ENCODE measurements at places on chromosomes 7 and 10. TPM values are rescaled to one million over a fixed set of nuclear protein-coding genes. Genes with fewer than 3 reads are reported as not detected.

DNA sequence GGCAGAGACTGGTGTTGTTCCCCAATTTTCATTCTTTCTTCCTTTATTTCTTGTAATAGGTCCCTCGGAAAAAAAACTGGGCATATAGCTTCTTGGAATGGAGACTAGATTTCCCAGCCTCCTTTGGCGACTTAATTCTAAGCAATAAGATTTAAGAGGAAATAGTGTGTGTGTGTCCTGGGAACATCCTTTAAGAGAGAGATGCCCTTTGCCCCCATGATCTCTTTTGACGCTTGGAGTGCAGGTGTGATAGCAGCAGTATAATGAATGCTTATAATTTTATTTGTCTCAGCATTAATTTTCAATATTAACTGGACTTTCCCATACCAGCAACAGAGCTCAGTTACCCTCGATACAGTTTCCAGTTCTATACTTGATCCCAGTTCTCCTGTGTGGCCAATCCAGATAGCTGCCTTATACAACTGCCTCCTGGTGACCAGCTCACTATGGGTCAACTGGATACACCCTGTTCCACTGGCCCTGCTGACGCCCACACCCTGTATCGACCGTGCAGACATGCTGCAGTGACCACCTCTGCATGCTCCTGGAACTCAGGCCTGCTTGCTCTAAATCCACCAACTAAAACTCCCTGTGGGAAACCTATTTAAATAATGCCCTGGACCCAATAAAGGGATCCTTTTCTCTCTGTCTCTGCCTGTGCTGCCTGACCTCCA lies 13.9 kb downstream of the TMEM176A start:
- no peak for DNase-seq

GRCh38 chr10:132016514-132016913 lies 34.8 kb upstream of the BNIP3 start:
- DNase-seq = no peak

GRCh38 chr10:11560076-11560709 lies 51.3 kb downstream of the USP6NL start:
- peak; percentile 87 for DNase-seq

POP7 gene
- 72.8 TPM for total RNA-seq

MICALL2 gene
- not detected for total RNA-seq

C7orf33 gene
- total RNA-seq = not detected

- no peak for DNase-seq
Observed at GRCh38 chr7:67593794-67594193, 597.2 kb downstream of the TYW1 start.

- DNase-seq = no peak
Observed at GRCh38 chr10:35876248-35876647, 234.2 kb upstream of the FZD8 start.

- DNase-seq = no peak
Observed at GRCh38 chr10:30284865-30285594, 64.0 kb downstream of the MTPAP start.

GRCh38 chr7:29275493-29275892 lies 80.9 kb downstream of the CHN2 start:
- DNase-seq = peak; percentile 70

All from Karpas-422 (cell line).